Heart right ventricle (tissue), 16 donors: ENCODE measurements at places on chromosomes 7 and 10. TPM values are rescaled to one million over a fixed set of nuclear protein-coding genes. Genes with fewer than 3 reads are reported as not detected.

PIP gene
- not detected for total RNA-seq

MEST gene
- 7.0 TPM for total RNA-seq

AKR1C8 gene
- total RNA-seq: not detected

TDRD1 gene
- total RNA-seq: 6.0 TPM

KCNIP2 gene
- 134 TPM for total RNA-seq

ASZ1 gene
- total RNA-seq: not detected

ITGB8 gene
- total RNA-seq: 2.3 TPM

SPDYE11 gene
- total RNA-seq: not detected

GRCh38 chr7:37208528-37208927 lies 240.1 kb downstream of the ELMO1 start:
- H3K4me3 ChIP-seq: no peak overlapping the region
- peak overlapping the region; percentile 50 for H3K27ac ChIP-seq
- no peak for DNase-seq
- H3K27me3 ChIP-seq: no peaks in the 10 kb centered on the region

- no peaks in the 10 kb centered on the region for H3K36me3 ChIP-seq
- H3K4me3 ChIP-seq: no peak overlapping the region
- H3K4me1 ChIP-seq: peaks cover 5% of the 10 kb centered on the region
- H3K27me3 ChIP-seq: no peaks in the 10 kb centered on the region
These were observed 44.7 kb downstream of the DOCK4 start for GRCh38 chr7:112161253-112162141.

- no peaks in the 10 kb centered on the region for H3K36me3 ChIP-seq
- H3K27me3 ChIP-seq: no peaks in the 10 kb centered on the region
- no peak for DNase-seq
- peak overlapping the region; percentile 70 for H3K27ac ChIP-seq
- H3K4me3 ChIP-seq: peak overlapping the region; percentile 76
These were observed 916 bp downstream of the LAMB1 start for GRCh38 chr7:108001764-108002725.

DNA sequence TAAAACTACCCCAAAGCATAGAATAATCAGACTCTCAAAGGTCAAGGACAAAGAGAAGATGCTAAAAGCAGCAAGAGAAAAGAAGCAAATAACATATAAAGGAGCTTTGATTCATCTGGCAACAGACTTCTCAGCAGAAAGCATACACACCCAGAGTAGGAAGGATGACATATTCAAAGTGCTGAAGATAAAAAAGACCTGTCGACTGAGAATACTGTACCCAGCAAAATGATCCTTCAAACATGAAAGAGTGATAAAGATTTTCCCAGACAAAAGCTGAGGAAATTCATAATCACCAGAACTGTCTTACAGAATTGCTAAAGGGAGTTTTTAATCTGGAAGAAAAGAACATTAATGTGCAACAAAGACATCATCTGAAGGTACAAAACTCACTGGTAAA lies 14.9 kb downstream of the KCNK18 start:
- H3K36me3 ChIP-seq: no peaks in the 10 kb centered on the region
- no peak overlapping the region for H3K4me3 ChIP-seq
- H3K27ac ChIP-seq: no peak overlapping the region
- H3K4me1 ChIP-seq: peaks cover 5% of the 10 kb centered on the region
- H3K27me3 ChIP-seq: peaks cover 53% of the 10 kb centered on the region
- DNase-seq: no peak

GRCh38 chr7:91565499-91566401 lies 301.5 kb downstream of the FZD1 start:
- no peaks in the 10 kb centered on the region for H3K4me1 ChIP-seq
- no peak for DNase-seq
- no peak overlapping the region for H3K27ac ChIP-seq
- H3K4me3 ChIP-seq: no peak overlapping the region
- H3K36me3 ChIP-seq: no peaks in the 10 kb centered on the region

GRCh38 chr7:155431231-155431630 lies 26.7 kb upstream of the EN2 start:
- H3K36me3 ChIP-seq: no peaks in the 10 kb centered on the region
- DNase-seq: no peak
- no peaks in the 10 kb centered on the region for H3K4me1 ChIP-seq
- no peak overlapping the region for H3K4me3 ChIP-seq

GRCh38 chr7:85156661-85157208 lies 30.1 kb downstream of the SEMA3D start:
- DNase-seq: no peak
- no peak overlapping the region for H3K27ac ChIP-seq
- H3K36me3 ChIP-seq: no peaks in the 10 kb centered on the region
- no peaks in the 10 kb centered on the region for H3K27me3 ChIP-seq
- no peaks in the 10 kb centered on the region for H3K4me1 ChIP-seq

- peaks cover 20% of the 10 kb centered on the region for H3K36me3 ChIP-seq
- peak; percentile 42 for DNase-seq
- H3K4me3 ChIP-seq: no peak overlapping the region
- peak overlapping the region; percentile 65 for H3K27ac ChIP-seq
- H3K27me3 ChIP-seq: no peaks in the 10 kb centered on the region
These were observed 128.4 kb downstream of the GRK5 start for GRCh38 chr10:119335671-119336353.

- no peaks in the 10 kb centered on the region for H3K27me3 ChIP-seq
- H3K4me3 ChIP-seq: no peak overlapping the region
- H3K4me1 ChIP-seq: peaks cover 19% of the 10 kb centered on the region
- H3K36me3 ChIP-seq: peaks cover 44% of the 10 kb centered on the region
- no peak for DNase-seq
- H3K27ac ChIP-seq: no peak overlapping the region
These were observed 29.7 kb downstream of the AP3M1 start for GRCh38 chr10:74120911-74121310.

- peaks cover 37% of the 10 kb centered on the region for H3K36me3 ChIP-seq
- H3K4me1 ChIP-seq: peaks cover 20% of the 10 kb centered on the region
- peak overlapping the region; percentile 56 for H3K27ac ChIP-seq
- no peak for DNase-seq
- H3K27me3 ChIP-seq: no peaks in the 10 kb centered on the region
- no peak overlapping the region for H3K4me3 ChIP-seq
These were observed 103.4 kb upstream of the ANLN start for GRCh38 chr7:36286226-36286625.

DNA sequence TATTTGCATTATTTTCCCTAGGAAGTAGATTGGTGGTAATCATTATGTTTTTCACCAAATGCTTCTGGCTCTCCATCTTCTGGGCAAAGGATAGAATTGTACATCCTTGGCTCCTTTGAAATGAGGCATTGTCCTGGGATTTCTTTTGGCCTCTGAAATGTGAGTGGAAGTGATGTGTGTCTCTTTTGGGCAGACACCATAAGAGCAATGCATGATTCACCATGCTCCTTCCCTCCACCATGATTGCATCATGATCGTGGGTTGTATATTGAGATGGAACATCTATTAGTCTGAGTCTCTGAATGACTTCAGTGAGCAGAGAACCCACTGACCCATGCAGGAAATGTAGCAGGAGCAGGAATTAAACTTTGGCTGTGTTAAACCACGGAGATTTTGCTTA lies 49.2 kb downstream of the ADRA2A start:
- peaks cover 3% of the 10 kb centered on the region for H3K27me3 ChIP-seq
- H3K27ac ChIP-seq: no peak overlapping the region
- H3K4me3 ChIP-seq: no peak overlapping the region
- H3K4me1 ChIP-seq: no peaks in the 10 kb centered on the region
- no peaks in the 10 kb centered on the region for H3K36me3 ChIP-seq
